CD4-positive, alpha-beta T cell treated with Interleukin-12 subunit alpha and Interleukin-12 subunit beta, for 1 hour (primary cell): ENCODE measurements at places on chromosomes 7 and 10.

DNA sequence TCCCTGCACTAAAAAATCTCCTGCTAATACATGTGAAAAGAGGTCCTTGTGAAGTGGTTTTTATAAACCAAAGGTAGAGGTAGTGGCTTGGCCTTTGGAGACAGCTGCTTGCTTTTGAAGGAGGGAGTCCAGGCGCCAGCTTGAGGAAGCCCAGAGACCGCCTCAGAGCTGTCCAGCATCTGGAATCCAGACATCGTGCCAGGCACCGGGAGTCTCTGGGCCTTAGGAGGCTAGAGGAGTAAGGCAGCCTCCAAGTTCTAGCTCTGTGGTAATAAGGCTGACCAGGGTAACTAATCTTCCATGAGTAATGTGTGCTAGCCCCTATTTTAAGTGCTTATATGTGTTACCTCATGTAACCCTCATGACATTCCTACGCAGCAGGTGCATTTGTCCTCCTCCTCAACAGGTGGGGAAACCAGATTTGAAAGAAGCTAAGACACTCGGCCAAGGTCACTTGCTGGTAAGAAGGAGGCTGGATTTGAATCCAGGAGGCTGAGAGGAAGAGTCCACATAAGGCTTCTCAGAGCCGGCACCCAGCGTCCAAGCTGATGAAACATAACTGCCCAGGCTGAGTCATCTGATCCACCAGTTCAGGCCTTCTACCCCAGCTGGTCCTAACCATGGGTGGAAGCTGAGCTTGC is 26.1 kb downstream of the PRLHR start:
- no peak for DNase-seq

GRCh38 chr7:137343281-137343841 is at the start of gene PTN:
PTN (minus strand) TSS chr7:137343733; CDS start chr7:137254973, 88,760 bp downstream.
- DNase-seq = no peak

GRCh38 chr7:27153526-27153925 is 1.1 kb upstream of the HOXA3 start:
- no peak for DNase-seq

DNA sequence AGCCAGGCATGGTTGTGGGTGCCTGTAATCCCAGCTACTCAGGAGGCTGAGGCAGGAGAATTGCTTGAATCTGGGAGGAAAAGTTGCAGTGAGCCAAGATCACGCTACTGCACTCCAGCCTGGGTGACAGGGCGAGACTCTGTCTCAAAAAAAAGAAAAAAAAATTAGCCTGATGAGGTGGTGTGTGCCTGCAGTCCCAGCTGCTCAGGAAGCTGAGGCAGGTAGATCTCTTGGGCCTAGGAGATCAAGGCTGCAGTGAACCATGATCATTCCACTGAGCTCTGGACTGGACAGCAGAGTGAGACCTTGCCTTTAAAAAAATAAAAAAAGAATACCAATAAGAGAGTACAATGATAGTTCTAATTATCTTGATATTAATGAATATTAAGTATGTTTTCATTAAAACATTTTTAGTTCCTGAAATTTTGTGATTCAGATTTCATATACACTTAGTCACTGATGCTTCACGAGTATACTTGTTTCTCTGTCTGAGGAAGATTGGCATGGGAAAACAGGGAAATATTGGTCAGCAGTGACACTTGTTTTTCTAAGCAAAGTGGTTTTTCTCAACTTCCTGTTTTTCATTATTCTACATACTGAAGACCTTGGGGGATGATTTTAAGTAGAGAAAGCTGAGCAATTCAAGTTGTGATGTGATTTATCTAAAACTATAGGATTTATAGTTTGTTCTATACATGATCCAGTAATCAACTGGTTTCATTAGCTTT is 76.8 kb downstream of the ADK start:
- peak; percentile 53 for DNase-seq

DNA sequence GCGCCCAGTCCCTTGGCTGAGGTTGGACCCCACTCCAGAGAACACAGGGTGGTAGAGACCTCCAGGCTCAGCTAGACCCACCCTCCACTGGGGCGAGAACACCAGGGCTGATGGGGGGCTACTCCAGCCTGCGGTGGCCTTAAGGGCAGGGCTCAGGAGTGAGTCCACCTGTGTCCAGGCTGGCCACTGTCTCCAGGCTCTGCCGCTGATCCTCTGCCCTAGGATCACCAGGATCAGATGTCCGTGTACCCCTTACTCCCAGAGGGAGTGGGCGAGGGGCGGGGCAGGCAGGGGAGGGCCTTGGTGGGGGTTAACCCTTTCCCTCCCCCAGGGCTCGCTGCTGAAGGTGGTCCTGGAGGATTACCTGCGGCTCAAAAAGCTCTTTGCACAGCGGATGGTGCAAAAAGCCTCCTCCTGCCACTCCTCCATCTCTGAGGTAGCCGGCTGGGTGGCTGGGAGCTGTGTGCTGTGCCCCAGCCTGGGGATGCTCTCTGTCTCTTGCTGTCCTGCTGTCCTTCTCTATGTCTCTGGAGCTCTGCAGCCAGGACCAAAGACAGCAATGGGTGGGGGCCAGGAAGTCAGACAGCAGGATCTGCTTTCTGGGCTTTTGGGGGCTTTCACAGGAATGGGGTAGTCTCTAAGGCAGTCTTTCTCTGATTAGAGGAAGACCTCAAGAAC is 38.0 kb downstream of the PSAP start:
- no peak for DNase-seq

DNA sequence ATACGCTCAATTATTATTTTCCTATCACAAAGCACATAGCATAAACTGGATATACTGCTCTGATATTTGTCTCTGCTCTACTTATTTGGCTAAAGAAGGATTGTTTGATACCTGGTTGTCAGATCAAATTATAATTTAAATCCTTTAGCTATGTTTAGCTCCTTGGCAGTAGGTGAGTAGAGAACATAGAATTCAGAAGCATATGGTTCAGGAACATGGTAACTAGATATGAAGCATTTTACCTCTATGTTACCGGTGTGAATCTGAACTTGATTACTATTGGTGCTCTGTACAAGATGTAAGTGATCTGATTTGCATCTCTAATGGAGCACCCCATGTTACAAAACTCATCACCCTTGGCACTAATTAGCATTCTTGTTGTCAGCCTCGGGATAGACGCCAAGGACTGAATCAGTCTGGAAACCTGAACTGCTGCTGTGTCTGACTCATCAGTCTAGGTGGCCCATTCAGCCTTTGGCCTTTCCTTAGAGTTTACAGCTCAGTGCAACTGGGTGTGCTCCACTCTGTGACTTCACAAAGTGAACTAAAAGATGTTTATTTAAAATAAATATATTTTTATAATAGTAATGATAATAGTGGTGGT is 12.3 kb upstream of the MYPN start:
- no peak for DNase-seq

GRCh38 chr7:2645274-2645868 is 13.6 kb downstream of the TTYH3 start:
- DNase-seq = peak; percentile 52

DNA sequence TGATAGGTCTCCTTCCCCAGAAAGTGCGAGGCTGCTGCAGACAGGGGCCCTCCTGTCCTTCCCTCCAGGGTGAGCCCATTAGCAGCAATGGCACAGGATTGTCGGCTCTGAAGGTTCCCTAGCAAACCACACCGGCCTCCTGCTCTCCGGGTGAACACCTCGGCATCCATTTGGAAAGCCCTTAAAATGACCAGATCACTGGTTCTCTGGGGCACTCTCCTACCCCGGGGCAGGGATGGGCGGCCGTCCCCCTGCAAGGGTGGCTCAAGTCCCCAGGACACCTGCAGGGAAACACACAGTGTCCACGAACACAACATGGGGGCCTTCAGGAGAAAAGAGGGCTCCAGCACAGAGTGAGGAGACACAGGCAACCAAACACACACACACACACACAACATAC is 459.1 kb downstream of the PTPRN2 start:
- no peak for DNase-seq

- no peak for DNase-seq
Measured at GRCh38 chr10:77865580-77866324, 60.8 kb downstream of the DLG5 start.

GRCh38 chr7:98864731-98865453 is 4.9 kb downstream of the TMEM130 start:
- DNase-seq = no peak

DNA sequence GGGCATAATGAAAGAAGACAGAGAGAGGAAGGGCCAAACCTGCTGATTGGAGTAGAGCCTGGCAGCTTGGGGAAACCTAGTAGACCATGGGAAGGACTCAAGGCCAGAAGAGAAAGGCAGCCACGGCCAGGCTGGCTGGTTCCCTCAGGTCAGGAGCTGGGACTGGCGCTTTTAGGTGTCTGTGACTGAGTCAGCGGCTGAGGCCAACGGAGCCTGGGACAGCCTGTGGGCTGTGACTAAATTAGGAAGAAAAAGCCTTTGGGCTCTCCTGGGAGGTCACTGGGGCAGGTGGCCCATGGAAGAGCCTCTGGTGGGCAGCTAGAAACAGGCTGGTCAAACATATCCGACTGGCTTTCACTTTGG is 108.9 kb upstream of the PDCD4 start:
- no peak for DNase-seq

- no peak for DNase-seq
Measured at GRCh38 chr7:99393355-99394187, 14.8 kb downstream of the PDAP1 start.

DNA sequence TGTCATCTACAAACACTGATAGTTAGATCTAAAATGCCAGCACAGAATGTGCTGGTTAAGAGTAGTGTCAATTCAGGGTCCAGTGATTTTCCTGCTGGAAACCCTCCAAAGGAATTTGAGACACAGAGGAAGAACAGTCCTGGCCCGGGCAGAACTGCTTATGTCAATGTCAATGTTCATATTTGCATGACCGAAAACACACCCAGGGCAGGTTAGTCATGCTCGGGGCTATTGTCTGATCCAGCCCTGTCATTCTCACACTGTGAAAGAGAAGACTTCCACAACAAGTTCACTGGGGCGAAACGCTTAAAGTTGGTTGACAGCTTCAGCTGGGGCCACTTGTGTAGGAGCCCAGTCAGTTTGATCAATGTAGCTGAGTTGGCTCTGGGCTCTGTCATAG is 139.3 kb downstream of the C1GALT1 start:
- no peak for DNase-seq

- no peak for DNase-seq
Measured at GRCh38 chr7:157129200-157129599, 9.5 kb upstream of the UBE3C start.

DNA sequence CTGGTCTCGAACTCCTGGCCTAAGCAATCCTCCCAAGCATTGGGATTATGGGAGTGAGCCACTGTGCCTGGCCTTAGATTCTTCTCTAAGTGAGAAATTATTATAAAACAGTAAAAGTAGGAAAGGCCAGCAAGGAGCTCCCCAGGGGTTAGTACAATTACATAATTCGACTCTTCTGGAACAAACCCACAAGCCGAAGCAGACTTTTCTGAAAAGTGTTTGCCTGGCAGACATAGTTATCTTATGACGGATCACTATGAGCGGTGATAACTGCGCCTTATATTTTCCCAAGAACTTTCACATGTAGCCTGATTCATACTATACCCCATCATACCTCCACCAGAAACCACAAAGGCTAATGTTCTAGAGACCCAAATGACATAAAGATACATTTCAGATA is 30.2 kb upstream of the SH3PXD2A start:
- no peak for DNase-seq

- DNase-seq = no peak
Measured at GRCh38 chr10:27457261-27457945, 46.7 kb upstream of the RAB18 start.

GRCh38 chr7:22419488-22419887 is 62.5 kb upstream of the RAPGEF5 start:
- DNase-seq = no peak

DNA sequence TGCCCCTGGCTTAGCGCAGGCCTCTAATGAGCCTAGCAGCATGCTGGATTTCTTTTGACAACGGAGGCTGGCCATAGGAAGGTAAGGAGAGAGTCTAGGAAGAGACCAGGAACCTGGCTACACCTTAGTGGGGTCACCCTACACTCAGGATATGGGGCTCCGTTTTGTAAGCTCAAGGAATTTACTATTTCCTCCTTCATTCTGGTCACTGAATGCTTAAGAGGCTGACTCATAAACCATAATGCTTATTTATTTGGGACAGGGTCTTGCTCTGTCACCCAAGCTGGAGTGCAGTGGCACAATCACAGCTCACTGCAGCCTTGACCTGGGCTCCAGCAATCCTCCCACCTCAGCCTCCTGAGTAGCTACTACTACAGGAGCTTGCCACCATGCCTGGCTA is 38.4 kb downstream of the CARD11 start:
- DNase-seq = no peak

DNA sequence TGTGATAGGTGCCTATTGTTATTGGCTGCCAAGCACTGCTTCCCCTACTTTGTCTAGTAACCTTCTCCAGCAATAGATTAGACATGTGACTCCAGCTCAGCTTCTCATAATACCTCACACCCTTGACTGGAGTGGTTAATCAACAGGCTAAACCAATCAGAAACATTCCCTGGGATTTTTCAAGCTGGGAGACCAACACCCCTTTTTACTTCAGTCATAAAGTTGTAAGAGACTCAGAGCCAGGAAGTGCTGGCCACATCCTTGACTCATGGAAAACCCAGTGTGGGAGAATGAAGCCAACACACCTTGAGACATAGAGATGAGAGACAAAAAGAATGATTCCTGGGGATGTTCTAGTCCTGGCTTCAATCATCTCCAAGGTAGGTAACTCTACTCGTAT is 62.6 kb upstream of the HECTD2 start:
- DNase-seq = no peak

- DNase-seq = no peak
Measured at GRCh38 chr10:13790196-13790595, 203.4 kb downstream of the PRPF18 start.

GRCh38 chr7:94261067-94261466 is 133.6 kb upstream of the COL1A2 start:
- DNase-seq = no peak

GRCh38 chr10:29794776-29795611 is 160.2 kb upstream of the SVIL start:
- DNase-seq = no peak

DNA sequence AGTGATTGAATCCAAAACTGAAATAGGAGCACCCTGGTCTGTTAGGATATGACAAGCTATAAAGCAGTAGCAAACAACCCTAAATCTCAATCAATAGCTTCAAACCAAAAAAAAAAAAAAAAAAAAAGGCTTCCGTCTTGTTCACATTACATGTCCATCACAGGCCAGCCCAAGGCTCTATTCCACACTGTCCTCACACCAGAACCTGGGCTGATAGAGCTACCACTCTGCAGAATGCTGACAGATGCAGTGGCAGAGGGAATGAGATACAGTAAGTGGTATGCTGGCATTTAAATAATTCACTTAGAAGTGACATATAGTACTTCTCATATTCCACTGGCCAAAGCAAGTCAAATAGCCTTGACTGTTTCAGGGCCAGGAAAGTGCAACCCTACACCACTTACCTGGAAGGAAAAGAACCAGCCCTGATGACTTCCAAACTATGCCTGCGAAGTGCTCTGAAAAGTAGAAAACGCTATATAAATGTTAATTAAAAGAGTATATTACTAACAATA is 5.8 kb downstream of the CDCA7L start:
- no peak for DNase-seq
